ENCODE measurements at places on chromosomes 7 and 10.

GRCh38 chr10:24209946-24210491 lies 1.1 kb downstream of the KIAA1217 start:
- DNase-seq: no peak

GRCh38 chr7:92735707-92736106 lies 100.7 kb downstream of the CDK6 start:
- DNase-seq: no peak

DNA sequence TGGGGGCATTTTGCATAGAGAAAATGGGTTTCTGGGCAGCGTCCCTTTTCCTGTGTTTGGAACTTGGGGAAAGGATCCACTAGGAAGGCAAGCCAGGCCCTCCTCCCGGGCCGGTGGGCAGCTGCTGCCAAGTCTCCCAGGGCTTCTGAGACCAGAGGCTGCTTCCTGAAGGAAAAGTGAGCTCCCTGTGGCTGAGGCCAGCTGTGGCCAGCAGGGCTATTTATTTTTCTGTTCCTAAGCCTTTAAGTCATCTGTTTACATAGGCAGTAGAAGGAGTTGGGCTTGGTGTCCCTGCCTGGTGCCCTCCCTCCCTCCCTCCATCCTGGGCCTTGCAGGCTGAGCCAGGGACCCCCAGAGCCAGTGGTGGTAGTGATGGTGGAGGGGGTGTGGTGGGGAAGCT lies 70.5 kb upstream of the COL13A1 start:
- DNase-seq: no peak

GRCh38 chr7:5183155-5183554 lies 6.9 kb upstream of the WIPI2 start:
- DNase-seq: no peak

GRCh38 chr7:37007691-37008090 lies 283.4 kb upstream of the AOAH start:
- no peak for DNase-seq

GRCh38 chr7:116702046-116702785 lies 30.2 kb downstream of the MET start:
- DNase-seq: no peak

- peak; percentile 55 for DNase-seq
Observed at GRCh38 chr10:95333997-95334804, 43.4 kb upstream of the PDLIM1 start.

GRCh38 chr10:122878799-122879338 lies 512 bp downstream of the FAM24B start:
- no peak for DNase-seq

DNA sequence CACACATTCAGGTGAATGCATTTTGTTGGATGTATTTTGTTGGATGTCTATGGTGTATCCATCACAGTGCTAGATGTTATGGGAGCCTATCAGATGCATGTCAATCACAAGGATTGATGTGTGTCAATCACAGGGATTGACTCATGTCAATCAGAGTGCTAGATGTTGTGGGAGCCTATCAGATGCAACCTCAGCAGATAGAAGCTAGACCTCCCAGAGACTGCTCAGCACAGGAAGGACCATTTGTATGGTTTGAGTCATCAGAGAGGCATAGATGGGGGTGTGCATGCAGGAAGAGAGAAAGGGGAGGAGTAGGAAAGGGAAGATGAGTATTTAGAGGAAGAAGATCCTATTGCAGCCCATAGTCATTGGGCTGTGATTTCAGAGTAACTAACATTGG lies 48.3 kb upstream of the PITRM1 start:
- no peak for DNase-seq

GRCh38 chr7:36129048-36129534 lies 24.0 kb upstream of the EEPD1 start:
- no peak for DNase-seq

DNA sequence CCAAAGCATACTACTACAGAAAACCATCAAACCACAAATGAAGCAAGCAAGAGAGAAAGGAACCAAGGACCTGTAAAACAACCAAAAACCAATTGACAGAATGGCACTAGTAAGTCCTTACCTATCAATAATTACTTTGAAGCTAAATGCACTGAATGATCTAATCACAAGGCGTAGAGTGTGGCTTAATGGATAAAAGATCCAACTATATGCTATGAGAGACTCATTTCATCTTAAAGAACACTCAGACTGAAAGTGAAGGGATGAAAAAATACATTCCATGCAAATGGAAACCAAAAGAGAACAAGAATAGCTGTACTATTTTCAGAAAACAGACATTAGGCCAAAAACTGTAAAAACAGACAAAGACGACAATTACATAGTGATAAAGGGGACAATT lies 70.7 kb downstream of the CRPPA start:
- DNase-seq: no peak

GRCh38 chr10:124482236-124482800 lies 20.7 kb downstream of the LHPP start:
- DNase-seq: no peak
